ENCODE measurements at places on chromosomes 6 and 20.

DNA sequence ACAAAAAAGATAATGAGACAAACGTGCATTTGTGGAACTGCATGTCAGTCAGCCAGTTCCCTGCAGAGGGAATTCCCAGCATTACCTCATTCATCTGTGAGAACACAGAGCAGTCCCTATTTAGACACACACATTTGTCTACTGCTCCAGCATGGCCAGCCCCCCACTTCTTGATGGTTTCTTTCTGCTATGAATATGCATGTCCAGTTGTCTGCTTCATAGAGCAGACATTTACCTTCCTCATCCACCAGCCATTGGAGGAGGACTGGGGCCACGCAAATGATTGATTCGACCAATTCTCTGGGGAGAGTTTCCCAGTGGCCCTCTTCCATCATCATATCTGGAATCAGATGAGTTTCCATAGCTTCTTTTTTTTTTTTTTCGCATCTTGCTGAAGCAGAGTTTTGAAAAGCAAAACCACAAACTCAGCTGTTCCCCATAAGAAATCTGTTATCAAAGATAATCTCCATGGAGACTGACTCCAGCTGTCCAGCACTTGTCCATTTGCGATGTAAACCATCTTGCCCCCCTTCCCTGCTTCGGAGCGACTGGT lies 11.8 kb downstream of the ENPP1 start:
- no peak for DNase-seq

- no peak for DNase-seq
These were observed 25.7 kb downstream of the TGM2 start for GRCh38 chr20:38139156-38139912.

- no peak for DNase-seq
These were observed 106.0 kb downstream of the MYO6 start for GRCh38 chr6:75855052-75855451.

DNA sequence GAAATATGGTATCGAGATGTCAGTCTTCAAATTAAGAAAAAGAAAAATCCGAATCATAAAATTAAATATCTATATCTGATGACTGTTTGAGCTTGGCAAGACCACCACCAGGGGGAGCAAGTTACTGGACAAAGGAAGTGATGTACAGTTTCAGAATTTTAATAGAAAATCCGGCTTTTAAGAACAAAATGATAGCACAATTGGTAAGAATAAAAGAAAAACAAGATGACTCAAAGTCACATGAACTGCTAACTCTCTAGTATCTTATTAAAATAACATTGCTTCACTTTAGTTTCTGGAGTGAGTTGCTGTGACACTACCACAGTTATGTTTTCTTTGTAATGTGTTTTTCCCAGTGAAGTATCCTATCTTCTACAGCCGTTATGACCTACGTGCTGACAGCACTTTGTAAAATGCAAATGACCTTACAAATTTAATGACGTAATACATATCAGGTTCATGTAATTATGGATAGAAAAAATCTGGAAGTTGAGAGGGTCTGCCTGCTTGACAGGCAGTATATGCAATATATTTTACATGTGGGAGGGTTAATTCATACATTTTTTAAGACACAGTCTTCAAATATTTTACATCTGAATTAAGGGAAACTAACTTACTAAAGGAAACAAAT lies 405.3 kb upstream of the HS3ST5 start:
- DNase-seq = no peak

- DNase-seq = no peak
These were observed 1.1 kb upstream of the FAXC start for GRCh38 chr6:99350573-99350972.

- DNase-seq = no peak
These were observed 27.1 kb upstream of the FBXO30 start for GRCh38 chr6:145841668-145842067.

GRCh38 chr6:105815661-105816555 lies 270.2 kb upstream of the PRDM1 start:
- no peak for DNase-seq

GRCh38 chr20:24495266-24495665 lies 25.8 kb downstream of the SYNDIG1 start:
- no peak for DNase-seq

DNA sequence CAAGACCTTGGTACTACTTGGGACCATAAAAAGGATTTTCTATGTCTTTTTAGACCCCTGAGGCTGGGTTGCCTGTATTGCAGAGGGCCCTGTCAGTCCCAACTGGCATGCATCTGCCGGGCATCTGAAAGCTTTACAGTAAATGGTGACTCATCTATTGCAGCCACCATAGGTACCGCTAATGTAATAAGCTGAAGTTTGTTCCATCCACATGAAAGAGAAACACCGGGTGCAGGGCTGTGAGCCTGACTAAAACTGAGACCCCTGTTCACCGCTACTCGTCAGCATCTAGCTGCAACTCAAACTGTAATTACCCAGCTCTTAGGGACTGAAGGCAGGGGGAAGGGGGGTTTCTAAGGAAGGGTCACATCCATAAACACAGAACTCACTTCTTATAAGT lies 49.5 kb downstream of the TRERF1 start:
- no peak for DNase-seq

- no peak for DNase-seq
These were observed 14.7 kb upstream of the PXDC1 start for GRCh38 chr6:3766214-3766613.

- DNase-seq = no peak
These were observed 9.3 kb upstream of the C2 start for GRCh38 chr6:31918069-31918720.

DNA sequence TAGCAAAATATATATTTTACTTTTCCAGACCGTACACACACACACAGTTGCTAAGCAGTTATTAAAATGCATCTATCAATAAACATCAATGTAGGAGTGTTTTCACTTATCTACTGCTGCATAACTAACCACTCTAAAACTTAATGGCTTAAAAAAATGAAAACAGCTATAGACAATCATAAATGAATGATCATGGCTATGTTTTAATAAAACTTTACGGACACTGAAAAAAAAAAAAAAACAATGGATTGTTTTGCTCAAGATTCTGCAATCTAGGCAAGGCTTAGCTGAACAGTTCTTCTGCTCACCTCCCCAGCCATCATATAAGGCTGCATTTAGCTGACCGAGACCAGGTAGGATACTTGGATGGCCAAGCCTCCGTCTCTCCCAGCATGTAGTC lies 125.4 kb upstream of the CCDC28A start:
- DNase-seq = no peak

GRCh38 chr20:45359406-45360148 lies 3.4 kb upstream of the SYS1 start:
- DNase-seq = no peak

GRCh38 chr6:166551754-166552495 lies 34.6 kb downstream of the RAMACL start:
- no peak for DNase-seq

DNA sequence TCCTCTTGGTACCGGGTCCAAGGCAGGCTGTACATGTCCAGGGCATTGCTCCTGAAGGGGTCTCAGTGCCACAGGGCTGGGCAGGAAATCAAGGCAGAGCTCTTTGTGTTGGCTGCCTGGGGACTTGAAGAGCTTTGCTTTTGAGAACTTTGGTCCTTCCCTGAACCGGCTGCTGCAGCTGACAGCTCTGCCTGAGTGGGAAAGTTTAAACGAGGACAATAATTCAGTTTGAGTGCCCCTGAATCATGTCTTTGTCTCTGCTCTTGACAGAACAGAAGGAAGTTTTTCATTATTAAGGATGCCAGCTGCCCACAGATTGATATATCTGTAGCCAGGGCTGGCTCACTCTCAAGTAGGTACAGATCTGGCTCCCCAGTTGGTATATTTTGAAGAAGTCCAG lies 56.1 kb downstream of the ANKRD6 start:
- DNase-seq = no peak

GRCh38 chr6:146028851-146029572 lies at the start of gene GRM1:
GRM1 (plus strand) TSS chr6:146029062; CDS start chr6:146029518, 456 bp downstream.
- no peak for DNase-seq

- DNase-seq = no peak
These were observed 671.4 kb downstream of the RFPL4B start for GRCh38 chr6:113018351-113019151.

- DNase-seq = no peak
These were observed 14.3 kb upstream of the EPM2A start for GRCh38 chr6:145749632-145750031.

DNA sequence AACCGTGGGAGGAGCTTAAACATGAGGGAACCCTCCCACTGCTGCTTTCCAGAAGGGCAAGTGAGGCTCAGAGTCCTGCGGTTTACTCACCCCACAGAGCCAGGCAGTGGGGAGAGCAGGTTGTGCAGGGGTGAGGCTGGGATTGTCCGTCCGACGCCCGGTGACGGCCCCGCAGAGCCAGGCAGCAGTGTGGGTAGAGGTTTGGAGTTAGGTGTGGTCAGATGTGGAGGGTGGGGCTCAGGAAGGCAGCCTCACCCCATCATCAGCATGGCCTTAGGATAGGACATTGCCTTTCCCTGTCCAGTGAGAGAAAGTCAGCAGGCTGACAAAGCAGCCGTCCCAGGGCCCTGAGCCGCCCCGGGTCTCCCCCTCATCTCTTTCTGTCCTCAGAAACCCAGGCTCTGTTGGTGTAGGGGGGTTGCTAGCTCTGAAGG lies 234.6 kb downstream of the DLL1 start:
- DNase-seq = no peak

GRCh38 chr6:3228046-3228671 lies 706 bp upstream of the TUBB2B start:
- DNase-seq = no peak

DNA sequence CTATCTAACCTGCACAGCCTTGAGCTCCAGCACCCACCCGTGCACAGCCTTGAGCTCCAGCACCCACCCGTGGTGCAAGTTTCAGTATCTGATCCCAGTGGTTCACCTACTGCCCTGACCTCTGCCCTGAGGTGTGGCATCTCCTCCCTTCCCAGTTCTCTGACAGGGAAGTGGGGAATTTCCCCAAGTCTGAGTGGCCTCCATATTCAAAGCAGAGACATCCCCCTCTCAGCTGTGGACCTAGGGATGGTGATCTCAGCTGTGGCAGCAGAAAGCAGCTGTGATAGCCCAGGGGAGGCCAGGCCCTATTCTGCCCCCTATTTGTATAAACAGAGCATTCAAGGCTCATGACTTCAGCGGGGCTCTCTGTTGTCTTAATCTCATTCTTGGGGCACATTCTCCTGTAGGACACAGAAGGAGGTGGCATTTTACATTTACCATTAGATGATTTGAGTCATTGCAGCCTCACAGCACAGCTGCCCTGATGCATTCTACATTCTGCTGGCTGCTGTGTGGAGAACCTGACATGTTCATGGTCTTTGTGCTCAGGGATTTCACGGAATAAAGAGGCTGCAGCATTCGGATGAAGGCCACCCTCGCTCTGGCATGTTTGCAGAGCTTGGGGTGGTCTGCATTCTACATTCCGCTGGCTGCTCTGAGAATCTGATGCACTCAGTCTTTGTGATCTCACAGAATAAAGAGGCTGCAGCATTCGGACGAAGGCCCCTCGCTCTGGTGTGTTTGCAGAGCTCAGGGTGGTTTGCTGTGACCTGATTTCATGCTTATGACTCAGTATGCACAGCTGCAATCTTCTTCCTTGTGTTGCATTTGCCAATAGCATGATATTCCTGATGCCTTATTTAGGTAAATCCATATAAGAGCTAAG lies 16.9 kb downstream of the GPR31 start:
- no peak for DNase-seq

GRCh38 chr20:16313917-16314316 lies 259.3 kb downstream of the KIF16B start:
- no peak for DNase-seq

- no peak for DNase-seq
These were observed 23.9 kb upstream of the FAM83C start for GRCh38 chr20:35316086-35316485.

DNA sequence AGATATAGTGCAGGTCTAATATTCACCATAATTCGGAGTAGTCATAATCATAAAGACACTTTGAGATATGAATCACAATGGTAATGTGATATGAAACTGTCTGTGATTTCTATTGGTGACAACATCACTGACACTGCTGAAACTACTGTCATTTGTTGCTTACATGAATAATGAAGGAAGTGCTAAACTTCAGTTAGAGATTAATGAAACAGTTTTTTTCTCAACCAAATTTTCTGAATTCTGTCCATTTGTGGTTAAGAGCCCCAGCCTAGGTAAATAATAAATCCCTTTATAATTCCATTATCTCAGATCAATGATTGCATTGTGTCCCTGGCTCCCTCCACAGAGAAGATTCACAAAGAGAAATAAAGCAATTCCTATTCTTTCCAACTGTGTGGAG lies 122.6 kb downstream of the HIVEP2 start:
- DNase-seq = no peak

DNA sequence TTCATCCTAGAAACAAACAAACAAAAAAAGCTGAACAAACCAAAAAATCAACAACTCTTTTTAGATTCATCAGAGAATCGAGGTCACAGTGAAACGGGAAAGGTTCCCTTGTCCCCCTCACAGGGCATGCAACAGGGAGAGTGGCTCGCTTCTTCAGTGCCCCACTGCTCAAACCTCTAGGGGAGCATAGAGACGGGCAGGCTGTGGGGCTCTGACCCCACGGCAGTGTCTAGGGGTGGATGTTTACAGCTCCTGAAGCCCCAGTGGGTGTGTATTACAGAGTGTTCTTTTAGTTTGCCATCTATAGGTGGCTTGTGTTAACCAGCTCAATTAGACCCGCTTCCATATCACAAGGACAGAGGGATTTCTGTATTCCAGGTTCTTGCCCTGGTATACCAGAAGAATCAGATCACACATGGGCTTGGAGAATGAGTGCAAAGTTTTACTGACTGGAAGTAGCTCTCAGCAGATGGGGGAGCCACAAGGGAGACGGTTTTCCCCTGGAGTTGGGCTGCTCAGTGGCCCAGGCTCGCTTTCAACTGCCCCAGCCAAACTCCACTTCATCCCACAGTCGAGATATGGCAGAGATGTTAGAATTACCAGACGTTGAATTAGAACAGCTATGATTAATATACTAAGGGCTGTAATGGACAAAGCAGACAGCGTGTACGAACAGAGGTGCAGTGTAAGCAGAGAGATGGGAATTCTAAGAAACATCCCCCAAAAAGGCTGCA lies 192.6 kb upstream of the CST7 start:
- DNase-seq = no peak

DNA sequence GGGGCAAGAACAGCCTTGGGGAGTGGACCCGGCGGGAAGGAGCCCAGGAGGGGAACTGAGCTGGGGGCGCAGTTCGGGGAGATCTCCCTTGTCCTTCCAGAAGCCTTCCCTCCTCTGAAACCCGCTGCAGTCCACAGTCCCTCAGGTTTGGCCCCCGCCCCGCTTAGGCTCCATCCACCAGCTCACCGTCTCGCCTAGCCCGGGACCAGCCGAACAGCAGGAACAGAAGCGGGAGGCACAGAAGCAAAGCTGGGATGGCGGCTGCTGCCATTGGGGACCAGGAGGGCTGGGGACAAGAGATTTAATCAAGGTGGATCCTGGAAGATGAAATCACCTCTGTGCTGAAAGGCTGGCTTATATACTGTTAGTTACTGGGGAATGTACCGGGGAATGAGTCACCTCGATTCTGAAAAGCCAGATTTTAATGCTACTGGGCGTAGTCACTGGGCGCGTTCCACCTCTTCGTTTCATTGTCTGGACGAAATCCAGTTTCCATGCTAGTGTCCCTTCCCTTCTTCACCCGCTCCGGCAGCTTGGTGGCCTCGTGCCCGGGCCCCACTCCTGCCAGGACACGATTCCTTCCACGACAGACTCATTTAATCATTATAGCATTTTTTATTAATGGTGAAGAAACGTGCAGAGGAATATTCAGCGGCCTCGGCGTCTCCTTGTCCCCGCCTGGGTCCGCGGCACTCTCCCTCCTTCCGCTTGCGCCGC lies at the start of gene RAET1L:
Gene RAET1L (minus strand): TSS at position 332 of the 717 bp plus-strand sequence. CDS start 61 bp downstream, at position 271.
- DNase-seq = no peak
